ENCODE measurements at places on chromosomes 4 and X. TPM values are rescaled to one million over a fixed set of nuclear protein-coding genes. Genes with fewer than 3 reads are reported as not detected.

MAGEE2 gene
- total RNA-seq: not detected

EVC gene
- total RNA-seq: 96.1 TPM

XPNPEP2 gene
- 86.4 TPM for total RNA-seq

UGT2B11 gene
- not detected for total RNA-seq

MEPE gene
- total RNA-seq: not detected

PCDH19 gene
- 0.06 TPM for total RNA-seq

PPP1R3F gene
- total RNA-seq: 7.2 TPM

CENPI gene
- total RNA-seq: 0.44 TPM
